ENCODE measurements at places on chromosomes 13 and 19.
A peak's percentile ranks its signal among the peaks of the same experiment; 100 is the strongest.

GRCh38 chr19:32407004-32407992, 1.7 kb downstream of the DPY19L3 start:
- DNase-seq, result peak; percentile 15

DNA sequence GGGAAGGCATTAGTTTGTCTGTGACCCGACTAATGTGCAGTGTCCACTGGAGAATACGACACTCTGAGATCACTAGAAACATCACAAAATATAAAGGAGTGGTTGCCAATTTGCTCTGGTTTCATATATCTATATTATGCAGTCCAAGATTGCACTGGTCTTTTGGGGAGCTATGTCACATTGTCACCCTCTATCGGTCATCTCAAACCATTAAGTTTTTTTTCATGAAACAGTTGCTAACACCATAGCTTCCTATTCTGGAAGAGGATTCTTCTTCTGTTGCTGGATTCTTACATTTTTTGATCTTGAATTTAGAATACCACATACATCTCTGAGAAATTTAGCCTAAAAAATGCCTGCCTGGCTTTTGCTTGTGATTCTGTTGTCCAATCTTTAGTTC, 168.6 kb downstream of the LACC1 start:
- no peak for DNase-seq

DNA sequence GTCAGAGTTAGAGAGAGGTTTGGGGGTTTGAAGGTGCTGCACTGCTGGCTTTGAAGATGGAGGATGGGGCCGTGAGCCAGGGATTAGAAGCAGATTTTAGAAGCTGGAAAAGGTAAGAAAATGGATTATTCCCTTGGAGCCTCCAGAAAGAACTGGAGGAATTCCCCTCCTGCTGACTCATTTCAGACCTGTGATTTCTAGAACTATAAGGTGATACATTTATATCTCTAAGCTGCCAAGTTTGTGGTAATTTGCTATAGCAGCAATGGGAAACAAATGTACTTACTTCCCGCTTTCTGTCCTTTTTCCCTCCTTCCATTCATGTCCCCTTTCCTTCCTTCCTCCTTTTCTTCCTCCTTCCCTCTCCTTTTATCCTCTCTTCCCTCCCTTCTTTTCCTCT, 78.5 kb upstream of the PCDH8 start:
- no peak for DNase-seq

DNA sequence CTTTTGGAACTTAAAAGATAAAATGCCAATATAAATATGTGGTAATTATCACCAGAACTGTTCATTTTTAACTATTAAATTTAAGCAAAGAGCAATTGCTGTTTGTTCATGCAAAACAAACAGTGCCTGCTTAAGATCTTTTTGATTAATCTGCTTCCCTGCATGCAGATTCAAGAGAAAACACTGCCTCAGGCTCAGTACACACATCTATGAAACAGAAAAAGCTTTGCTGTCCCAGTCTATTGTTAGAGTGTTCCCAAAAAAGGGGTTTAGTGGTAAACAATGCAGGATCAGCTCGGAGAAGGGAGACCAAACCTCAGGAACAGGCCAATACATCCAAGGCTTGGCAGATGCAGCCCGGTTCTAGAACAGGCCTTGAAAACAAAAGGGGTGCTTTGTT, 49.3 kb upstream of the TDRD3 start:
- DNase-seq, result no peak

DNA sequence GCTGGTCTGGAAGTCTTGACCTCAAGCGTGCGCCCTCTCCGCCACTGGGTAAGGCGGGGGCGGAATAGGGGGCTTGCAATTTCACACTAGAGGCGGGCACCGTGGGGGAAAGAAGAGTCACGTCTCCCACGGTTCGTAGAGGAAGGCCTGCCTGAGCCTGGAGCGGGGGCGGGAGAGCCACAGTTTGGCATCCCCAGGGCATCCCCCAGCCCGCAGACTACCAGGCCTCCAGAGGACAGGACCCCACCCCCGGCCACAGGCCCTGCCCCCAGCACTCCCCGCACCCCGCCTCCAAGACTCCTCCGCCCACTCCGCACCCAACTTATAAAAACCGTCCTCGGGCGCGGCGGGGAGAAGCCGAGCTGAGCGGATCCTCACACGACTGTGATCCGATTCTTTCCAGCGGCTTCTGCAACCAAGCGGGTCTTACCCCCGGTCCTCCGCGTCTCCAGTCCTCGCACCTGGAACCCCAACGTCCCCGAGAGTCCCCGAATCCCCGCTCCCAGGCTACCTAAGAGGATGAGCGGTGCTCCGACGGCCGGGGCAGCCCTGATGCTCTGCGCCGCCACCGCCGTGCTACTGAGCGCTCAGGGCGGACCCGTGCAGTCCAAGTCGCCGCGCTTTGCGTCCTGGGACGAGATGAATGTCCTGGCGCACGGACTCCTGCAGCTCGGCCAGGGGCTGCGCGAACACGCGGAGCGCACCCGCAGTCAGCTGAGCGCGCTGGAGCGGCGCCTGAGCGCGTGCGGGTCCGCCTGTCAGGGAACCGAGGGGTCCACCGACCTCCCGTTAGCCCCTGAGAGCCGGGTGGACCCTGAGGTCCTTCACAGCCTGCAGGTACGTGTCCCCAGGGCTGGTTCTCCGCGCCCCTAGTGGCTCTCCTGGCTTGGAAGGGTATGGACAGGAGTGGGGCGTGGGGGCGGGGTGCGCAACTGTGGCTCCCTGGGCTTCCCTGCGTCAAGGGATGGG, at the start of gene ANGPTL4:
Gene ANGPTL4, plus strand, starts transcription at position 353 of the 969 bp plus-strand sequence. Its CDS starts 167 bp downstream, at position 520.
- no peak for DNase-seq

DNA sequence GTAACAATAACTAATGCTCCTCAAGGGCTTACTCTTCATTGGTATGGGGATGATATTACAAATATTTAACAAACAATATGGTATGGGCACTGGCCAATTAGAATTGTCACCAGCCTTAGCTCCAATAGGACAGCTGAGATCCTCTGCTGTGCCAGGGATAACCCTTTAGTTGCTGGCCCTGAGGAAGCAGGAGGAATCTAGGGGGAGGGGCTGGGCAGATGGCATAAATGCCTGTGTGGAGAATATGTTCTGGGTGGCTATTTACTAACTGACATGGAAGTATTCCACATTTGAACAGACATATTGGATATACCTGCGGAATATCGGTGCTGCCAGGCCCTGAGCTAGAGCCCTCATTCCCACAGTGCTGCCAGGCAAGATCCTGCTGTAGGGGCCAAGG, 16.6 kb upstream of the LRCH1 start:
- no peak for DNase-seq

DNA sequence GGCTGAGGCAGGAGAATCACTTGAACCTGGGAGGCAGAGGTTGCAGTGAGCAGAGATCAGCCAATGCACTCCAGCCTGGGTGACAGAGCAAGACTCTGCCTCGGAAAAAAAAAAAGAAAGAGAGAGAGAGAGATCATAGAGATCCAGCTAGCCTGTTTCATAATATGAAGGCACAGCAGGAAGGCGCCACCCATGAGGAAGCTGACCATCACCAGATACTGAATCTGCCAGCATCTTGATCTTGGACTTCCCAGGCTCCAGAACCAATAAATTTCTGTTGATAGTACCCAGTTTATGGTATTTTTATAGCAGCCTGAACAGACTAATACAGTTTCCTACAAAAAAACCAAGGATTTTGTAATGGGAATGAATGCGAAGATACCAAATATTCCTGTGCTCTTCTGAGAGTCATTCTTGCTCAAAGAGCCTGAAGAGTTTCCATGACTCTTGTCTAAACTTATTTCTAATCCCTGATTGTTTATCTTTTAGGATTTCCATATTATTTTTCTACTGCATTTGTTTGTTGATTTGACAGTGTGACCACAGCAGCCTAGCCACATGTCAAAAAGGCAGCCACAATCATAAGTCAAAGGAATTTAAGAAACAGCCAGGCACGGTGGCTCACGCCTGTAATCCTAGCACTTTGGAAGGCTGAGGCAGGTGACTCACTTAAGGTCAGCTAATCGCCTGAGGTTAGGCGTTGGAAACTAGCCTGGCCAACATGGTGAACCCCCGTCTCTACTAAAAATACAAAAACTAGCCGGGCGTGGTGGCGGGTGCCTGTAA, 37.7 kb upstream of the PDCD5 start:
- no peak for DNase-seq

DNA sequence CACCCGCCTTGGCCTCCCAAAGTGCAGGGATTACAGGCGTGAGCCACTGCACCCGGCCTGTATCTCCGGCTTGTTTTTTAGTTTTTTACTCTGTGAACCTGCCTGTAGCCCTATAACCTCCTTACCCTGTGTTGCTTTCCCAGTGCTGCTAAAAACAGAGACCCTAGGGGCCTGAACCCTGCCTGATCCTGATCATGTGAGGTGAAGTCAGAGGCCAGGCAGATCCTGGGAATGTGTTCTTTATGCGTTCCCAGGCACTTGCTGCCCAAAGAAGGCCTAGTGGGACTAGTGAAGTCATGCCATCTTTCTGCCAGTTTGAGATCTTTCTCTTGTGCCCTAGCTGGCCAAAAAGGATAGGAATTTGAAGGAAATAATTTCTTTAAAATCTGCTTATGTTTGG, 4.6 kb downstream of the UBA2 start:
- no peak for DNase-seq

DNA sequence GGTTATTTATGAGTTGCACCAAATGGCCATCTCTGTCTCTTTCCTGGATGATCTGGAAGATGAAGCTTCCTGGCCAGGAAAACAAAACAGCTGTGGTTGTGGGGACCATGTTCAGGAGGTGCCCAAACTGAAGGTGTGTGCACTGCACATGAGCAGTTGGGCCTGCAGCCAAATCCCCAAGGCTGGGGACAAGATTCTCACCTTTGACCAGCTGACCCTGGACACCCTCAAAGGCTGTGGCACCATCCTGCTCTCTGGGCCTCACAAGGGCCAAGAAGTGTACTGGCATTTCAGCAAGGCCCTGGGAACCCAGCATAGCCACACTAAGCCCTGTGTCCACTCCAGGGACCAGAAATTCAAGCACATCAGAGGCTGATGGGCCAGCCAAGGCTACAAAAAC, 84.2 kb downstream of the KCNRG start:
- no peak for DNase-seq

GRCh38 chr19:34274284-34274826, 20.0 kb downstream of the GARRE1 start:
- DNase-seq, result no peak

DNA sequence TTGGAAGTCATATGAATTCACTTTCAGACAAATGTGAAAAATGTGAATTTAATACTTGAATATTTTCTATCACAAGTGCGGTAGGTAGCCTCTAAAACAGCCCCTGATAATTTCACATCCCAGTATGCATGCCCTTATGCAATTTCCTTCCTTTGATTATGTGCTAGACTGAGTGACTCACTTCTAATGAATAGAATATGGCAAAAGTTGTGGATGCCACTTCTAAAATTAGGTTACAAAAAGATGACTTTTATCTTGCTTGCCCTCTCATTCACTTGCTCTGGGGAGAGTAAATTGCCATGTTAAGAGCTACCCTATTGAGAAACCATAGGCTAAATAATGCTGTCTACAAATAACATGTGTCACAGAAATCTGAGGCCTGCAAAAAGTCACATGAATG, 402.5 kb upstream of the PCDH9 start:
- no peak for DNase-seq

GRCh38 chr13:86741762-86742285, 929.3 kb upstream of the SLITRK5 start:
- no peak for DNase-seq

DNA sequence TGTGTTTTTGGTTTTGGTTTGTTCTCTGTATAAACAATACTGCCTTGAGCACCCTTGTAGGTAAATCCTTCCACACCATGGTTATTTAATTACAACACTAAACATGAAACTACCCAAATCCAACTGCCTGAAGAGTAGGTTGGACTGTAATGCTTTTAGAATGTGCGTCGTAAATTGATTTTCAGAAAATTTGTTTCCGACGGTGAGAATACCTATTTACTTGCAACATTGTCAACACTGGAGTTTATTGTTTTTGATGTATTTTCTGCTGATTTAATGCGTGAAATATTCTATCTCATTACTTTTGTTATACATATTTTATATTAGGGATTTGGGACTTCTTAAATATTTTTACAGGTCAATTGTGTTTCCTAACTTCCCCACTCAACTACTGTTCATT, 48.2 kb downstream of the ADGRE1 start:
- DNase-seq, result no peak

- no peak for DNase-seq
Measured at GRCh38 chr13:30923418-30923817, 9.0 kb upstream of the TEX26 start.

DNA sequence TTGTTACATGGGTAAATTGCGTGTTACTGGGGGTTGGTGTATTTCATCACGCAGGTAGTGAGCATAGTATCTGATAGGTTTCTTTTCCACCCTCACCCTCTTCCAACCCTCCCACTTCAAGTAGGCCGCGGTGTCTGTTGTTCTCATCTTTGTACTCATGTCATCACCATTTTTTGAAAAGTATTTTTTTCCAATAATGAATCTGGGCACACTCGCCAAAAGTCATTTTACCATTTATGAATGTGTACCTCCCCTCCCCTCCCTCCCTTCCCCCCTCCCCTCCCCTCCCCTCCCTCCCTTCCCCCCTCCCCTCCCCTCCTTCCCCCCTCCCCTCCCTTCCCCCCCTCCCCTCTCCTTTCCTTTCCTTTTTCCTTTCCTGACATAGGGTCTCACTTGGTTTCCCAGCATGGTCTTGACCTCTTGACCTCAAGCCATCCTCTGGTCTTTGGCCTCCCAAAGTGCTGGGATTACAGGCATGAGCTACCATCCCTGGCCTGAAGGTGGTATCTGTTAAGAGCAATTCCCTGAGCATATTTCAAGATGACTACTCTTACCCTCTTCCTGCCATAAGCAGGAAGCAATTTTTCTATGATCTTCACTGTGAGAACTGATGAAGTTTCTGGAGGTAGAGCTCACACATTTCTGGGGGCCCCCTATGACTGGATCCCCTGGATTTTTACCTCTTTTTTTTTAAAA, 15.7 kb downstream of the ZNF627 start:
- DNase-seq, result no peak

GRCh38 chr19:51654783-51655182, 8.2 kb upstream of the SIGLEC14 start:
- no peak for DNase-seq

DNA sequence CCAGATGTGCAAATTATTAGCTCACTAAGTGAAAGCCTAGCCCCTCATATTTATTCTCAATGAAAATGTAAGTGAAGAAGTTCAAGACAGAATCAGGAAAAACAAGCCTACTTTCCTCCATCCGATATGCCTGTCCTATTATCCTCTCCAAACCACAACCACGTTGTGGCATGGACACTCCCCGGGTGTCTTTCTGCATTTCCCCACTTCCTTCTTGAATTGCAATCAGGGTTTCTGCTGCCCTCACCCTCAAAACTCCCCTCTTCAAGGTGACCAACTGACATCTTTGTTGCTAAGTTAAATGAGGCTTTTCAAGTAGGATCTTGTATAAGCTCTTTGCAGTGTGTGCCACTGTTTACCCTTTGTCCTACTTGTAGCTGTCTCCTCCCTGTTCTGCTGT, 11.8 kb downstream of the SLC25A30 start:
- no peak for DNase-seq

Data from C1 segment of cervical spinal cord (tissue), 14 donors.